Midbrain (tissue), 1 donor: ENCODE measurements at places on chromosomes 5 and 9.

DNA sequence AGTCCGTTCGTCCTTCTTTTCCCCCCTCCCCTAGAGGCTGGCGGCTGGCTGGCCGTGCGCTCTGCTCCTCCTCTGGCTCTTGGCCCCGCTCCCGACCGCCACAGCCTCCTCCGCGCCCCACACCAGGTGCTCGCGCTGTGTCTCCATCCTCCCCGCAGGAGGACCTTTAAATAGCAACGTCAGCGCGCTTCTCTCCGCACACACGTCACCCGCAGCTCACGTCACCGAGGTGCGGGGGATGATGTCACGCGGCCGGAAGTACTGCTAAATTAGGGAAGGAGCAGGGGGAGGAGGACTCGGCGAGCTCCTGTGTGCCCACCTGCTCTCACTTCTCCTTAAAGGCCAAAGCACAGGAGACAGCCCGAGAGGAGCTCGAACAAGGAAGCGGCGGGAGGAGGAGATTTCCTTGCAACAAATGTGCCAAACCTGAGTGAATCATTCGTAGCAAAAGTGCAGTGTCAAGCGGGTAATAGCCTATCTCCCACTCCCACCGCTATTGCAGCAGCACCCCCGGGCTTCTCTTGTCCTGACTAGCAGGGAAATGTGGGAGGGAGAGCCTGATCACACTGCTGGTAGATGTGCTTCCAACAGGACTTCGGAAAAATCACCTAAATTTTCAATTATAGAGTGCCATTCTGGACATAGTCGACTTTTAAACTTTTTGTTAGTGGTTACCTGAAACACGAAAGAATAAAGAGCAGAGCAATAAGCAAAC, 614 bp upstream of the HOMER1 start:
- peak; percentile 92 for DNase-seq

GRCh38 chr5:123059455-123059854, 22.9 kb upstream of the PPIC start:
- no peak for DNase-seq

GRCh38 chr9:26791274-26791673, 101.3 kb downstream of the CAAP1 start:
- DNase-seq = no peak

GRCh38 chr9:3007326-3007725, 163.4 kb upstream of the PUM3 start:
- no peak for DNase-seq

DNA sequence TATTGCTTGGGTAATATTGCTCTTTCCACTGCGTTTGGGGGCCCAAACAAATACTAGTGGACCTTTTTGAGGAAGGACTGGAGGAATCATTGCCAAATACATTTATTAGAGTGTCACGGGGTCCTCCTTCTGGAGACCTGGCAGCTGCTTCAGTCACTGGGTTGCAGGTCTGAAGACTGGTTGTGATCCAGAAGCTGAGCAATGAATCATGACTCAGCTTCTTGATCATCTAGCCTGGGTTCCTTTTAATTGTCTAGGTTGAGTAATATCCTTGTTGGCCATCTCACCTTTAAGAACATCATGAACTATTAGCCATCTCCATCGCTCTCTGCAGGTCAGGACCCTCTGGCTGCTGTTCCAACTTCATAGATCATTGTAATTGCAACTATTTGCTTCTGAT, 15.4 kb upstream of the UBAP1 start:
- DNase-seq = no peak

GRCh38 chr5:33231214-33231710, 209.5 kb upstream of the TARS1 start:
- DNase-seq = no peak

DNA sequence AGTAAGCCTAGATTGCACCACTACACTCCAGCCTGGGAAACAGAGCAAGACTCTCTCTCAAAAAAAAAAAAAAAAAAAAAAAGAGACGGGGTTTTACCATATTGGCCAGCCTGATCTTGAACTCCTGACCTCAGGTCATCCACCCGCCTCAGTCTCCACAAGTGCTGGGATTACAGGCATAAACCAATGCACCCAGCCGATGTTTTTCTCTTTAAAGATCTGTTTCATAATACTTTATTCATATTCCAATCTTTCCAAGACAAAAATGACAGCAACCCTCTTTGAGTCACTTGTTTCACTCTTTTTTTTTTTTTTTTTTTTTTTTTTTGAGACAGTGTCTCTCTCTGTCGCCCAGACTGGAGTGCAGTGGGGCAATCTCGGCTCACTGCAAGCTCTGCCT, 13.6 kb upstream of the LMNB1 start:
- DNase-seq = no peak

DNA sequence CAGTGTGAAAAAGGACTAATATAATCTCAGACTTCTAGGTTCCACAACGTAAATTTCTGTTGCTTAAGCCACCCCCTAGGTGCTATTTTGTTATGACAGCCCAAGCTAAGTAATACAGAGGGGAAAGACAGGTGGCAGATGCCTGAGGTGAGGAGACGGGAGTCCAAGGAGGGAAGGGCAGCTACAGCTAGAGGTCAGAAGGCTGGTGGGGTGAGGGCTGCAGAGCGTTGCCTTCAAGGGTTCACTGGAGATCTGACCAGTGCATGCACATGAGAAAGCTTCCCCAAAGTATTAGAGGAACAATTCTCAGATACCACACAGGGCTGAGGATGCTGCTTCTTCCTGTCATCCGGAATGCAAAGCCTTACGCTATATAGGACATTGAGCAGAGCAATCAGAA, 104.7 kb upstream of the IRX4 start:
- DNase-seq = no peak

DNA sequence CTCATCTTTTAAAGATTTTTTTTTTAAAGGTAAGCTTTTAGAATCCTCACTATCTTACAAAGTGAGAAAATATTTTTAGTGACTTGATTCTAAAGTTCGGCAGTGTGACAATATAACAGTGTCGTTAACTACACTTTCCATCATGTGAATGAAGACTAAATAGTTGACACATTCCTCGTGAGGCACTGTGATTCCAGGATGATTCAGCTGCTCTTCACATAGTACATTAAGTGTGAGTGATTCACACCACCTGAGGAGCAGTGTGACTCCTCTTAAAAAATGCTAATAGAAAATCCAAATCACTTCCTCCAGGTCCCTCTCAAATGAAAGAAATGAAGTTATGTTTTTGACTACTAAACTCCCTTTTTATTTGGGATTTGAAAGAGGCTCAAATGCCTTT, 589.5 kb downstream of the GABRG2 start:
- no peak for DNase-seq

DNA sequence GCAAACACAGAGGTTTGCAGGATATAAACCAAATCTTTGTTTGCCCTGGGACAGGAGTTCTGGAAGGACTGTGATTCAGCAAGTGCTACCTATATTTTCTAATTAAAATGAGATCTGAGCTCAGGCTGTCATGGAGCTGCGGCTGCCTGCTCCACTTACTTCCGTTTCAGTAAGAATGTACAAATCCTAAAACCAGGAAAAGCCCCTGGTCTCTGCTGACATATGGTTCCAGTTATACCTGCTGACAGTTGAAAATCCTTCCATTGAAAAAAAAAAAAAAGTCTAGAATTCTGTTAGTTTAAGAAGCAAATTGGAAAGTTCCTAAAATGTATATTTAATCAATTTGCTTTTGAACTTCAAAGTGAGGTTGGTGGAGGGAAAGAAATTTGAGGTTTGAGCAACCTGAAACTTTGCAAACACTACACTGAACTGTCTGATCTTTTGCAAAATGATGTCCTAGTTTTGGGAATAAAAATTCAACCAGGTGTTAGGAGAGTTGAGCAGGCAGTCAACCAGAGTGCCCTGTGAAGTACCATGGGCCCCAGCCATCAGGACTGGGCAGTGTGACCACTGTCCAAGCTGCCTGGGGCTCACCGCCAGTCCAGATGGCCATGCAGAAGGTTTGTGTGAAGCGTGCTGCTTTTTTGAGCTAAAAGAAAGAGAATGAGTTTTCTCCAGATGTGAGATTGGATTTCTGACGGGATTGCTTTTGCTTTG, 50.6 kb downstream of the SHB start:
- DNase-seq = no peak

DNA sequence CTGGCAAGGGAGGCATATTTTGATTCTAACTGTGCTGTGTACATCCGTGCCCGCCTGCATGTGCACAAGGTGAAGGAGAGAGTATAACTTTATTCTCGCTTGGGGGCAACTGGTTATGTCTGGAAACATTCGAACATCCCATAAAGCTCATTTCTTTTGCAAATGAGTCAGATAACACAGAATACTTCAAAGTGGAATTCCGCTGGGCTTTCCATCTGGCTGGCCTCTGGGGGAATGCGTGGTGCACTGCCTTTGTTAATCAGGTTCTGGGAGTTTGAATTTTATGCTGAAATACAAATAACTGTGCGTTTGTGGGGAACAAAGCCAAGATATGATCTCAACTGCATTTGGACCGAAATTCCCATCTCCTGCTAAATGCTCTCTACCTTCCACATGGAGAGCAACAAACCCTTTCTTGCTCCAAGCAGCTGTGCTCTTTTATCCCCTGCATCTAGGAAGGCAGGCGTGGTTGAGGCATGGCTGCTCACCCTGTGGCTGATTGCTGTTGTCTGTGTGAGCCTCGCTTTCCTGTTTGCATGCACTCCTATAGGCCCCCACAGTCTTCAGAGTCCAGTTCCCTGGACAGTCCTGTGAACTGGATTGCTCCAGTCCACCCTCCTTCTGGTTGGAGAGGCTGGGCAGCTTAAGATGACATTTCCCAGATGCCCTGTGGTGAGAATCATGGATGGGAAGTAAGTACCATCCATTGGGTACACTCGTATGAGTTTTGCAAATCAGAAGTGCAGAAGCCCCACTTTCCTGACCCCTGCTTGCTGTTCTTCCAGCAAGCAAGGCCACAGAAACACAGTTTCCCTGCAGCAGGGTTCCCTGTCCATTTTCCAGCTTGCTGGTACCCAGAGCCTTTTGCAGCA, 82.9 kb upstream of the ALDH1B1 start:
- DNase-seq = no peak

- DNase-seq = no peak
Observed at GRCh38 chr5:37859805-37860204, 20.0 kb upstream of the GDNF start.

DNA sequence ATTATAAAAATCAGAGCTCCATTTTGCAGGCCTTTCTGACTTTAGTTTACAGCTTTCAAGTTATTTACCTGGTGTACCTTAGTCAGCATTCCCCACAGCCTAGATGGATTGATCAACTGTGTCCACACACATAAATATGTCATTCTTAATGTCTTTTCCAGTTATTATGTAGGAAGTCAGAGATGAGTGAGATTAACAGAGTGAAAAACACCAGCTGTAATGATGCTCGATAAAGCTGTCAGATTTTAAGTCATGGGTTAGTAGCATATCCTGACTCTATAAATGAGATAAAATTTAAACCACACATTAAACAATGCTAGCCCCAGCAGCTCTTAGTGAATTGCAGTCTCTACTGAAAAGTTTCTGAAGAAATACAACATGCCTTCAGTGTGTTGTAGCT, 48.9 kb downstream of the NUDT12 start:
- DNase-seq = no peak

GRCh38 chr5:62640446-62640845, 61.8 kb downstream of the LRRC70 start:
- no peak for DNase-seq

GRCh38 chr9:19104515-19105282, 2.0 kb upstream of the HAUS6 start:
- no peak for DNase-seq

DNA sequence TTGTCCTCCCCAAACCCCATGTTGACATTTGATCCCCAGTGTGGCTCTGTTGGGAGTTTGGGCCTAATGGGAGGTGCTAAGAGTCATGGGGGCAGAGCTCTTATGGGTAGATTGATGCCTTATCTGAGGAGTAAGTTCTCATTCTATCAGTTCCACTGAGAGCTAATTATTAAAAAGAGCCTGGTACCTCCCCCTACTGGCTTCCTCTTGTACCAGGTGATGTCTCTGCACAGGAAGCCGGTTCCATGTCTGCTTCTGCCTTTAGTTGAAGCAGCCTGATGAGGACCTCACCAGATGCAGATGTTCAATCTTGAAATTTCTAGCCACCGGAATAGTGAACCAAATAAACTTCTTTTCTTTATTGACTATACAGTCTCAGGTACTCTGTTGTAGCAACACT, 10.8 kb downstream of the GABRB2 start:
- no peak for DNase-seq

DNA sequence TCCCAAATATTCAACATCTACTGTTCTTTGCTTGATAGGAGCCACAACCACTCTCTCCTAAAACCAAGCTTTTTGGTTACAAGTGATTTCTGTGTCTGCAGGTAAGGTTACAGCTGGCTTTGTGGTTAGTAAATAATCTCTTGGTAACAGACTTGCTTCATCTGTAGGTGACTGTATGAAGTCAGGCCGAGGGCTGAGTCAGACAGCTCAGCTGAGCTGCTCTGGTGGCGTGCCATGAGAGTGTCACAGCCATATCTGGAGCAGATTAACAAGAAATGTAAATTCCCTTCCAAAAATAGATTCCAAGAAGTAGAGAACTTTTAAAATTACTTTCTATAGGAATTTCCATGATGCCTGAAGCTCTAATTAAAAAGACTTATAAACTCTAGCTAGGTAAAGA, 23.7 kb upstream of the TAS2R1 start:
- DNase-seq = no peak

DNA sequence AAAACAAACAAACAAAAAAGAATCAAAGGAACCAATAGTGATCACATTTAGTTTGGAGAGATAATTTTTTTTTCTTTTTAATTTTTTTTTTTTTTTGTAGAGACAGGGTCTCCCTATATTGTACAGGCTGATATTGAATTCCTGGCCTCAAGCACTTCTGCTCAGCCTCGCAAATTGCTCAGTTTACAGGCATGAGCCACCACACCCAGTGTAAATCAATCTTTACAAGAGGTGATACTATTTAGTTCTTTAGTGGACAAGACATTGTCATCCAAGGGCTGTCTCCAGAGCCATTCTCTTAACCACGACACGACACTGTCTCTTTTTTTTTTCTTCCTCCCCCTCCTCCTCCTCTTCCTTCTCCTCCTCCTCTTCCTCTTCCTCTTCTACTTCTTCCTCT, 29.6 kb downstream of the ERAP2 start:
- no peak for DNase-seq

DNA sequence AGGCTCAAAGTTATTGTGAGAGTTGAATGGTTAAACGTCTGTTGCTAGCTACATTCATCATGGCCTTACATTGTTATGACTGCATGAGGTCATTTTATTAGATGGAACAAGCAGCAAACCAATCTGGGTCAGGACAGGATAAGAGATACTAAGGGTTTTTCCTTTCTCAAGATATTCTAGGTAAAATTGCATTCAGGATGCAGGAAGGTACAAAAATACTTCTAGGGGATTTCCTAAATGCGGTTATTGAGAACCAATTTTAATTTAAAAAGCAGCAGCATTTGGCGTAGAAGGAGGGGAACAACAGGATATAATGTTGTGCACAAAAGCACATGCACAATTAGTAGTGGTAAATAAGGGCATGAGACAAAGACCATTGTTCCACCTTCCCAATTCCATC, 39.2 kb upstream of the LURAP1L start:
- no peak for DNase-seq

- DNase-seq = no peak
Observed at GRCh38 chr5:439181-439580, 3.8 kb upstream of the EXOC3 start.

DNA sequence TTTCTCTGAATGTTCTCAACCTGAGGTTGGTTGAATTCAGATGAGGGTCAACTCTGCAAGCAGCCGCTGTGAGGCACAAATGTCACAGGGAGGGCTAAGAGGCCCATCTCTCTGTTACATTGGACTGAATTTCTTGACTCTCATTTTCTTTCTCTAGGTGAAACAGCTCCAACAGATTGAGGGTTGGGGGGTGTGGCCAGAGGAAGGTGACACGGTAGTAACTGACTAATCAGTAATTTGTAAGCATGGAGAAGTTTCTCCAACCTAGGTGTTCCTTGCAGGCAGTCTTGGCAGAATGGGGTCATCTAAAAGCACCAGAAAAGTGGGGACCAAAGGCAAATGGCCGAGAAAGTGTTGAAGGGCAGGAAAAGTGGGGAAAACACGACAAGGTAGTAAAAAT, 16.8 kb downstream of the CCT5 start:
- no peak for DNase-seq
